ENCODE measurements at places on chromosomes 7 and 10.

GRCh38 chr7:23598296-23598695 lies 1.1 kb downstream of the CCDC126 start:
- no peak for DNase-seq

DNA sequence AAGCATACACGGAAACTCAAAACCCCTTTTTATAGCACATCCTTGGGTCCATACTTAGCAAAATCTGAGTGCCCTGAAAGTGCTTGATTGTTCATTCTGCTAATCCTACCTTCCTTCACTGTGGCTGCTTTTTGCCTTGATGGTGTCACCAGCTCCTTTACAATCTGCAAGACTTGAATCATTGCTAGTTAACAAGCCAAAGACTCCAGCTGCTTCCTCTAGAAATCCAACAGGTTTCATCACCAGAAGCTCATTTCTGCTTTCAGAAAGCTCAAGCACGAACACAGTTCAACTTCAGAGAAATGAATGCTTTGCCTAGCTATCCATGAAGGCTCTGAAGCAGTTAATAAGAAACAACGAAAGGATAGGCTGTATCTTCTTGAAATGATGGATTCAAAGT lies 38.0 kb downstream of the USP6NL start:
- no peak for DNase-seq

DNA sequence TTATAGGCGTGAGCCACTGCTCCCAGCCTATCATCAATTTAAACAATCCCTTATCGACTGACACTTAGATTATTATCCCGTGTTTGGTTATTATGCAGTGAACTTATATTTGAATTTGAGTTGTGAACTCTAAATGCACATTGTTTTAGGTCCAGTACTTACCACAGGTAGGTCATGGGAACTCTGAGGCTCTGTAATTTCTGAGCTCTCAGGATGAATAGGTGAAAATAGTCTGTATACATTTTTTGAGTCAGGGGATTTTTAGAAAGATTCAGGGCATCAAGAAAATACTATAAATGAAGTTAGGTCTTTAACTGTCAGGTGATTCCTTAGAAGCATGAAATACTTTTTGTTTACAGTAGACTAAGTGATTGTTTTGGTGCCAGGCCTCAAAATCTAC lies 8.8 kb downstream of the CCDC136 start:
- no peak for DNase-seq

GRCh38 chr7:25789701-25790640 lies 362.0 kb upstream of the NFE2L3 start:
- no peak for DNase-seq

Data from urothelium cell line (cell line).